ENCODE measurements at places on chromosomes 11 and 22.

GRCh38 chr22:23569716-23570115 is 10.4 kb downstream of the IGLL1 start:
- DNase-seq = no peak

- DNase-seq = no peak
Observed at GRCh38 chr11:8190431-8190830, 21.6 kb upstream of the RIC3 start.

- DNase-seq = no peak
Observed at GRCh38 chr22:47634347-47634746, 871.9 kb downstream of the TBC1D22A start.

DNA sequence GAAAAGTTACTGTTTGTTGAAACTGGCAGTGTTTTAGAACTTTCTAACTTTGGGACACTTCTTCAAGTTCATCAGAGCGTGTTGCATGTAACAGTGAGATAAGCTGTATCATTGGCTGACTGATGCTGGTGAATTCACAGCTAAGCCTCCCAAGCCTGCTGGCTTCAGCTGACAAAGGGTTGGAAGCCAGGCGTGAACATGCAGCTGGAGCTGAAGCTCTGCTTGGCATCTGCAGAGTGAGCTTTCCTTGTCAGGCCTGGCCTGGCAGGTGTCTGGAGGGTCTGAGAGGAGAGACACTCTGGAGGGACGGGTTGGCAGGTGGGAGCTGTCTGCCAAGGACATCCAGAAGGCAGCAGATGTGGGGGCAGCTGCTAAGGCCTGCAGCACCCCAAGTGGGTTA is 1.5 kb downstream of the AMPD3 start:
- DNase-seq = peak; percentile 70

DNA sequence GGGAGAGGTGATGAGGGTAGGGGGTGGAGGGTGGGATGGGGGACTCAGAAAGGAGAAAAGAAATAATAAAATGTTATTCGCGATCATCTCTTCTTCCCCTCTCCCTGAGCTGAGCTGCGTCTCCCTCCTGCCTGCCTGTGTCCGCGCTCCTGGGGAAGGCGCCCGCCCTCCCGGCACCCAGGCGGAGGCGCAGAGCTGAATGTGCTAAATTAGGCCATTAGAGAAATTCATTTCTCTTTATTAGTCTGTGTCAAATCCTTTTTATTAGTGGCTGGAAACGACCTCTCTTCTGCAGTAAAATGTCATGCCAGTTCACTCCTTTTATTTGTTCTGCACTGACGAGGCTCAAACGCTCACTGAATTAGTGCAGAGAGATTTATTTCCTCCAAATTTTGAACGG is 116.1 kb downstream of the FEZ1 start:
- DNase-seq = no peak

DNA sequence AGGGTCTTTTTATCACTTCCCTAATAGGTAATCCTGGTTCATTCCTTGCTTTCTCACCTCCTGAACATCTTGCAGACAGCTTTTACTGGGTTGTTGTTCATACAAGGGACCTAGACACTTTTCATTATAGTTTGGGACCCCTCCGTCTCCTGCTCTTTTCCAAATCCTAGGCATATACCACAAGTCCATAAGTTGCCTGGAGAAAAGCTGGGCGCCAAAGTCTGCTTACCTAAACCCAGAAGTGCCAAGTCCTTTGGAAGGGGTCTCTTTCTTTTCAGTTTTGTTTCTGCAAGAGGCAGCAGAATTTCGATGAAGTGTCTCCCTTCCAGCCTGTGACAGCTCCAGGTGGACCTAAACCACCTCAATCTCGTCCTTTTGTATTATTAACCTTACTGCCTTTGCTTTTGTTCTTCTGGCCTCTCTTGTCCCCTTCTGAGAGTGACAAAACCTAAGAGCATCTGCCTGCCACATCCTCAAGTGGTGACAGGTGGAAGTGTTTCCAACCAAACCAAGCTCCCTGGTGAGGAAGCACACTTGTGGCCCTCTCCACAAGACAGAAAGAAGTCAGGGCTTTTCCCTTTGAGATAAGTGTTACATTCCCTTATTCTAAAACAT is 19.5 kb upstream of the P2RY6 start:
- DNase-seq = peak; percentile 76

- DNase-seq = no peak
Observed at GRCh38 chr22:35198738-35199137, 58.6 kb upstream of the HMGXB4 start.

DNA sequence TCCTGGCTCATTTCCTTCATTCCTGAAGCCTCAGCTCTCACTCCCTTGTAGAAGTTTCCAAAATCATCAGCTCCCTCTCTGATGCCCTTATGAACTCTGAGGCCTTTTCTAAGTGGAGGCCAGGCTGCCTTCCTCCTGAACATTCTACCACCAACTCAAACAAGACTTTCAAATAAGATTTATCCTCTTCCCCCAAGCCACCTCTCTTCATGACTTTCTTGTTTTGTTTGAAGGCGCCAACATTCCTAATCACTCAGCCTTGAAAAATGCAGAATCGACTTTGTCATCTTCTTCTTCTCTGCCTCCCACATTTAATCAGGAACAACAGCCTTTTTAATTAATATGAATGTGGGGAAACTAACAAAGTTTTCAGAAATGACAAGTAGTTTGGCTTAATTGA is 927.9 kb downstream of the OPCML start:
- no peak for DNase-seq

GRCh38 chr11:10287766-10288715 is 6.0 kb downstream of the SBF2 start:
- DNase-seq = no peak

GRCh38 chr11:456533-456932 is 6.5 kb downstream of the PTDSS2 start:
- DNase-seq = peak; percentile 80

DNA sequence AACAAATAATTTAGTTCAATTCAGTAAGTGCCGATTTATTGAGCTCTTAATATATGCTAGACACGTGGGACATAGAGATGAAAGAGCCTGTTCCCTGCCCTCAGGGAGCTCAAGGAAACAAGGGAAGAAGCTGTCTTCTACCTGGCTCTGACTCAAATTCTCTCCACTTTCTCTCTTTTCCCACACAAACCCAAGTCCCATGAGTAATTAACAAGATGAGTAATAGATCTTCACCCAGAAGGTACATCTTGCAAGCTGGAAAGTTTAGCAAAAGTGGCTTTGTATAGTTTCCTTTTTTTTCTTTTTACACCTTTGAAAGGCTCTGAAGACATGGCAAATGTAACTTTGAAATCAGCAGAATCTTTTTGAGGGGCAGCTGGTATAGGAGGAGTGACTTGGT is 48.2 kb upstream of the CHST1 start:
- DNase-seq = no peak

- DNase-seq = peak; percentile 79
Observed at GRCh38 chr11:67648140-67648795, 2.3 kb downstream of the ACY3 start.

GRCh38 chr11:17991783-17992433 is 20.9 kb downstream of the SERGEF start:
- peak; percentile 82 for DNase-seq

All from activated CD4-positive, alpha-beta T cell treated with anti-CD3 and anti-CD28 coated beads, Interleukin-2, amount 10 ng/mL, durations not matched to agents 24 days and 14 days (primary cell).